ENCODE measurements at places on chromosomes 6 and 20. TPM values are rescaled to one million over a fixed set of nuclear protein-coding genes. Genes with fewer than 3 reads are reported as not detected.
A peak's percentile ranks its signal among the peaks of the same experiment; 100 is the strongest.

DNA sequence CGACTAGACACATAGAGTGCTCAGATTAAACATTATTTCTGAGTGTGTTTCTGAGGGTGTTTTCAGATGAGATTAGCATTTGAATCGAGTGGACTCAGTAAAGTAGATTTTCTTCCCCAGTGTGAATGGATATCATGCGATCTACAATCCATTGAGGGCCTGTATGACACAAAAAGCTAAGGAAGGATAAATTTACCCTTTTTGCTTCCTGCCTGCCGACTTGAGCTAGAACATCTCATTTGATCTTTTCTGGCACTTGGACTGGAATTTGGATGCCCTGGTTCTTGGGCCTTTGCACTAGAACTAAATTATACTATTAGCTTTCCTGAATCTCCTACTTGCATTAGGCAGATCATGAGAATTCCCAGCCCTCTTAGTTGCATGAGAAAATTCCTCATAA is 675.8 kb downstream of the DOK5 start:
- no peak for DNase-seq
- no peaks in the 10 kb centered on the region for H3K36me3 ChIP-seq
- H3K4me3 ChIP-seq: no peak overlapping the region
- H3K4me1 ChIP-seq: no peaks in the 10 kb centered on the region
- H3K27ac ChIP-seq: no peak overlapping the region

GRCh38 chr6:42960243-42961019 is at the start of gene GNMT:
TSS of gene GNMT (plus strand) at chr6:42960754. CDS start at chr6:42960768, 14 bp downstream.
- DNase-seq: peak; percentile 88
- H3K4me3 ChIP-seq: peak within 1 kb of the TSS; percentile 70
- H3K27me3 ChIP-seq: no peaks in the 10 kb centered on the region
- peaks cover 11% of the 10 kb centered on the region for H3K4me1 ChIP-seq

The MYLK4 gene
- 0.36 TPM for total RNA-seq

The GSTA2 gene
- total RNA-seq: not detected

GRCh38 chr6:30508890-30509736 is 19.8 kb downstream of the HLA-E start:
- no peak overlapping the region for H3K27ac ChIP-seq
- no peaks in the 10 kb centered on the region for H3K36me3 ChIP-seq
- DNase-seq: no peak
- peaks cover 5% of the 10 kb centered on the region for H3K4me1 ChIP-seq
- H3K4me3 ChIP-seq: no peak overlapping the region

DNA sequence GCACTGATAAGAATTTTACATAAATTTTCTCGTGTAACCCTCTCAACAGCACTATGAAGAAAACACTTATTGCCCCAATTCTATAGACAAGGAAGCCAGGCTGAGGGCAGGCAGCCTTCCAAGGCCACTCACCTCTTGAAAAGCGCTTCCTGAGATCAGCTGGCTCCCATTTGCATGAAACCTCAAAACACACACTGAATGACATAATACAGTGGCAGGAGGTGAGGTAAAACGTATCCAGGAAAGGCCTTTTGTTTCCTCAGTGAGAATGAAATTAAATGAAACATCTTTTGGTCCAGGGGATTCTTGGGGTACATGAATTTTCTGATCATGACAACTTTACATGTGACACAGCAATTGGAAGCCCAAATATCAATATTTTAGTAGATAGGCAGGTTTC is 112.5 kb downstream of the WDR27 start:
- H3K4me1 ChIP-seq: peaks cover 28% of the 10 kb centered on the region
- H3K27me3 ChIP-seq: no peaks in the 10 kb centered on the region
- H3K36me3 ChIP-seq: no peaks in the 10 kb centered on the region
- peak overlapping the region; percentile 54 for H3K27ac ChIP-seq
- DNase-seq: peak; percentile 46
- no peak overlapping the region for H3K4me3 ChIP-seq

The ISM1 gene
- 4.0 TPM for total RNA-seq

Measured in osteoblast (primary cell).